ENCODE measurements at places on chromosomes 12 and 14.

DNA sequence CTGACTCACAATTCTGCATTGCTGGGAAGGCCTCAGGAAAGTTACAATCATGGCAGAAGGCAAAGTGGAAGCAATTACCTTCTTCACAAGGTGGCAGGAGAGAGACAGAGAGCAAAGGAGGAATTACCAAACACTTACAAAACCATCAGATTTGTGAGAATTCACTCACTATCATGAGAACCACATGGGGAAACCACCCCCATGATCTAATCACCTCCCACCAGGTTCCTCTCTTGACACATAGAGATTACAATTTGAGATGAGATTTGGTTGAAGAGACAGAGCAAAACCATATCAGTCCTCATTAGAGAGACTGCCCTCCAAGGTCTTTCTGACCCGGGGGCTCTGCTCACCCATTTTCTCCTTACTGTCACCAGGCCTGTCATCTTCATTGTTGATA, 1582.3 kb upstream of the TMEM132C start:
- no peak for DNase-seq

GRCh38 chr12:43848786-43849185, 12.9 kb downstream of the TMEM117 start:
- no peak for DNase-seq

GRCh38 chr12:4227046-4227445, 46.5 kb upstream of the CCND2 start:
- DNase-seq: no peak

- DNase-seq: no peak
Observed at GRCh38 chr14:64918216-64918615, 4.0 kb downstream of the CHURC1 start.

DNA sequence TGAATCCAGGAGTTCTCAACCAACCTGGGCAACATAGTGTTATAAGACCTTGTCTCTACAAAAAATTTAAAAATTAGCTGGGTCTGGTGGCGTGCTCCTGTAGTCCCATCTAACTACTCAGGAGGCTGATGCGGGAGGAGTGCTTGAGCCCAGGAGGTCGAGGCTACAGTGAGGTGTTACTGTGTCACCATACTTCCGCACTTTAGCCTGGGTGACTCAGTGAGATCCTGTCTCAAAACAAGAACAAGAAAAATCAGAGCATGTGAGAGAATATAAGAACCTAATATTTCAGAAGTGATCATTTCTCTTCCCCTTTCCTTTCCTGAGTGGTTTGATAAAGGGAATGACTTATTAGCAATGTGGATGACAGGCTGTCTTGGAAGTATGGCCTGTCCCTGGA, 9.5 kb downstream of the TRAF3 start:
- DNase-seq: no peak

- no peak for DNase-seq
Observed at GRCh38 chr12:3342051-3342450, 149.0 kb upstream of the PRMT8 start.

GRCh38 chr14:75277008-75277814, 1.4 kb upstream of the FOS start:
- peak; percentile 37 for DNase-seq

DNA sequence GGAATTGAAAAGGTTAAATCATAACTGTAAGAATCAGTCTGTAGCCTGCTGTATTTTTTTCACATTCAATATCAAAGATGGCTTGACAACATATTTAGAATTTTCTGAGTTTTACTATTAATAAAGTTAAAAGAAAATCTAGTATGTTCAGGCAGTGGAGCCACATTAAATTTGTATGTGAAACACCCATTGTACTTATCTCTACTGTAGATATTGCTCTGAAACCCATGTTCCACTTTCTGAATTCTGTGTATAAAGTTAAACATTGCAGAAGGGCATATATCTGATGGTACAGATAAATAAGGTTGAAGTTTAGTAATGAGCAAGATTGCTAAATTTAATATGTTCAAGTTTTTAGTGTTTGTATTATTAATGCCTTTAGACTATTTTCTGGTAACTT, 172.7 kb downstream of the FOXA1 start:
- DNase-seq: no peak
